T-helper 22 cell (primary cell): ENCODE measurements at places on chromosomes 1 and 21.

DNA sequence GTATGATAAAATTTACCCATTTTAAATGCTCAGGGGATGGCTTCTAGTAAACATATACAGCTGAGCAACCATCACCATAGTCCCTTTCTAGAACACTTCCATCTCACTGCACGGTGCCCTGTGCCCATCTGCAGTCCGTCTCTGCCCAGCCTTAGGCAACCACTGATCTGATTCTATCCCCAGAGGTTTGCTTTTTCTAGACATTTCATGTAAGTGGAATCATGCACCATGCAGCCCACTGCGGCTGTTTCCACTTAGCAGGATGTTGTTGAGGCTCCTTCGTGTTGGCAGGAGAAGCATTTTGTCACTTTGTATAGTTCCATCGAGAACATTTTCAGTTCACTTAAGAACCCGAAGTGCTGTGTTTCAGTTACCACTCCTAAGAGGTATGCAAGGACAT lies 27.8 kb upstream of the VAMP3 start:
- no peak for DNase-seq

- DNase-seq = no peak
Measured at GRCh38 chr1:206660136-206660535, 24.6 kb upstream of the MAPKAPK2 start.

GRCh38 chr1:154148807-154149206 lies 6.1 kb downstream of the NUP210L start:
- no peak for DNase-seq

DNA sequence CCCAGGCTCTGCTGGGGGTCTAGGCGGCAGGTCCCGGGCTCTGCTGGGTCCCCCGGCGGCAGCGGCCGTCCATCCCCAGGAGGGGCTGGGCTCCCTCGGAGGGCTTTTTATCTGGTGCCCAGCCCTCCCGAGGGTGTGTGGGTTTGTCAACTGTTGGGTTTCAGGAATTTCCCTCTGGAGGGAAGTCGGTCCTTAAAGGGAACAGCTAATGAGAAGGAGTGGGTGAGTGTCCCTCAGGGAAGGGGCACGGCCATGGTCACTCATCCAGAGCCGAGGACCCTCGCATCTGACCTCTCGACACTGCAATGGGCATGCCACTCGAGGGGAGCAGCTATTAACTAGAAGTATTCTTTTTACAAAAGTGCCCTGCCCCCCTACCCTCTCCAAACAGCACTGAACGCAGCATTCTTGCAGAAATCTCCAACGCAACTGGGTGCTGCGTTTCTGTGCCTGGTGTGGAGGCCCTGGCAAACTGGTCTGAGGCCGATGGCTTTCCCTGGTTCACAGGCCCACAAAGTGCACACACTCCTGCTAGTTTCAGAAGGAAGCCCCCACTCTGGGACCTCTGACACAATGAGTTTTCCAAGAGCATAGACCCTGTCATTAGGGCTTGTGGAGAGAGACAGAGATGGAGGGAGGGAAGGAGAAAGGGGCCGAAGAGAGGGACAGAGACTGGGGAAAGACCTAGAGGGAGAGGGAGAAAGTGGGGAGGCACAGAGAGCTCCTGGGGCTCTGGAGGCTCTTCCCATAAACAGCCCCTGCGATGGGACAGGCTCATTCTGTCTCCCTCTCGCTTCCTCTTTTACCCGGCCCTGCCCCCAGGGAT lies 1.0 kb upstream of the TSPEAR start:
- DNase-seq = no peak
